ENCODE measurements at places on chromosomes 7 and 10.
A peak's percentile ranks its signal among the peaks of the same experiment; 100 is the strongest.

GRCh38 chr7:123846217-123846891 is 1.4 kb downstream of the HYAL4 start:
- DNase-seq = no peak

DNA sequence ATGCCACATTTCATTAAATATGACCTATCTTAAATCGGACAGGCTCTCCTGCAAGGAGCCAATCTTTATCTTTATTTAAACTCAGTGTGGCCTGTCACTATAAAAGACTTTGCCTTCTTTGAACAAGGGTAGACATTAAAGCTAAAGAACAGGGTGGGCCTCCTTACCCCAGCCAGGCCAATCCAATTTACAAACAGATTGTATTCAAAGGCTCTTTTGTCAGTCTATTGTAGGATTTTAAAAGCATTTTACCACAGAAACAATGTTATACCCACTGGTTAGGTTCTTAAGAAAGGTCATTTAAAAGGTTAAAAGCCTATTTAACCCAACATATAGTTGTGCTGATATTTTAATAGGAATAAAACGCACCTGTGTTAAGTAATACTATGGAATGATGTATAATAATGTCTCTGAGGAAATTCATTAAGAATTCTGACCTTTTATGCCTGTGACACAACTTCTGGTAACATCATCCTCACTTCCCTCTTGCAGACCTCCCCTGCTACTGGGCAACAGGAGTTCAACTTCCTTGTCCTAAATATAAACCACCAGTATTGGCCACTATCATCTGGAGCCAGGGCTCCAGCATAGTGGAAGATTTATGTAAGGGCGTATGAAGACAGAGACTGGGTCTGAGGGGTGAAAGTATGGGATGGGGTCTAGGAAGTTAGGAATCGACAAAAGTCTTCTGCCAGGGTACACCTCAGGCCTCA is 32.5 kb downstream of the MTERF1 start:
- DNase-seq = no peak

GRCh38 chr10:84563355-84563754 is 235.0 kb downstream of the CCSER2 start:
- no peak for DNase-seq

GRCh38 chr10:110336111-110336721 is 31.5 kb upstream of the SMNDC1 start:
- no peak for DNase-seq

DNA sequence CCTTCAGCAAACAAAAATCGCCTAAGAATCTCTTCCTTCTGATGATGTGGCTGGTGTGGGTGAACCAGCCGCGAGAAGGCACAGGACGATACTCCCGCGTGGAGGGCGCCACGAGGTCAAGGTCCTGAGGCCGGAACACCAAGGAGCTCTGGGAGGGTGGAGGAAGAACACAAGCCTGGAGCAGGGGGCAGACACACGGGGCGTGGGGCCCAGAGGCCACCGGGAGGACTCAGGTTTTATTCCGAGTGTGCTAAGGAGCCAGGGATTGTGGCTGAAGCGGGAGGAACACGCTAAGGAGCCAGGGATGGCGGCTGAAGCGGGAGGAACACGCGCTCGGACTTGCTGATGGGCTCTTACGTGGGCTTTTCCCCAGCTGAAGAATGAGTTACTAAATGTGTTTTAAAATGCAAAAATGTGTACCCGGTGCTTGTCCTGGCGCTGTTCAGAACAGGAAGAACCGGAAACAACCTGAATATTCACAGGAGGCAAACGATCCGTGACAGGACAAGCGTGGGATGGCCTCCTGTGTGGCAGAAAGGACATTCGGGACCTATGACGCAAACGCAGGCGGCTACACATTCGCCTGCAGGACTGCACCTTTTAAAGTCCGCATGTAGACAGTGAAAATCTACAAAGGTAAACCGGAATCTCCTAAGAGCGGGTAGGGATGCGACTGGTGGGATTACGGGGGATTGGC is 64.0 kb downstream of the MAD1L1 start:
- DNase-seq = no peak

- DNase-seq = peak; percentile 2
These were observed 203.7 kb downstream of the ARHGAP21 start for GRCh38 chr10:24519950-24520349.

GRCh38 chr7:91767820-91768219 is 112.7 kb downstream of the MTERF1 start:
- DNase-seq = no peak

- DNase-seq = no peak
These were observed 5.6 kb downstream of the CELF2 start for GRCh38 chr10:11023009-11023953.

DNA sequence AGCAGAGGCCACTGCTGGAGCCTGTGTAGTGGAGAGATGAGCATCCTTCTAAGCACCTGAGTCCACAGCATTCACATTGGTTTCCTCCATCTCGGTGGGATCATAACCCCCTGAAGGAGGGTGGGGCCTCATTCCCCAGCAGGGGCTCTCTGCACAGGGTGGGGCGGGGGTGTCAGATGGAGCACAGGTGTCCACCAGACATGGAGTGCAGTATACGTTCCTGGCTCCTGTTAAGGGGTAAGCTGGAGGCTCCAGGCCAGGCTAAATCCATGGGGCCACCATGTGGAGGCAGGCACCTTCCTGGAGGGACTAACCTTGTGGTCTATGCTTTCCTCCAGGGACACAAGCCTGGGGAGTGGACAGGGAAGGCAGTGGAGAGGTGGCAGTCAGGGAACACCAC is 252.6 kb downstream of the GRID1 start:
- DNase-seq = no peak

Measured in stimulated activated CD8-positive, alpha-beta memory T cell treated with anti-CD3 and anti-CD28 coated beads, Interleukin-15, amount 100 ng/mL, for 1 hour (primary cell).